Stimulated activated CD8-positive, alpha-beta memory T cell treated with anti-CD3 and anti-CD28 coated beads, Interleukin-4, amount 100 ng/mL, for 4 hours (primary cell): ENCODE measurements at places on chromosomes 2 and 18.

GRCh38 chr2:26016012-26016705, 17.7 kb upstream of the RAB10 start:
- no peak for DNase-seq

- DNase-seq, result no peak
Measured at GRCh38 chr2:53275743-53276142, 491.9 kb upstream of the CHAC2 start.

DNA sequence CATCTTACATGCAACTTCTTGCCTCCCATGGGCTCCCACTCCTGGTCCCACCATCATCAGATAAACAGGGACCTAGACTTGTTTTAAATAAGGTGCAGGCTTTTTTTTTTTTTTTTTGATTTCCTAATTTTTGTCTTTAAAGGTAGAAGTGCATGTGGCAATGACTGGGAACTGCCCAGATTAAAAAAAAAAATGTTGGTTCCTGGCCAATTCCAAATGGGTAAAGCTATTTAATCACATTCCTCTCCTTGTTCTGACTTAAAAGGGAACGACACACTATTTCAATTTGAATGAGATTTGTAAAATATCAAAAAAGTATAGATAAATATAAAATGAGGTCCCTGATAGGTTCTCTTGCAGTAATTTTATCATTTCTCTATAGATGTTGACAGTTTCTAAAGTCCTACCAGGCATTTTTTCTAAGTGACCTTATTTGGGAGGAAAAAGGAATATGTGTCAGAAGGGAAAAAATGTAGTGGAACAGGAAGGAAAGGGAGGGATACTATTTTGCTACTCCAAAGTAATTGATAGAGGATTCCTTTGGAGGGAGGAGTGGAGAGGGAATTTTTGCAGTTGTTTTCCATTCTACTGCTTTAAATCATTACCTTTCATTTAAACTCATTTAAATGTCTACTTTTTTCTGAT, 43.3 kb downstream of the DDX1 start:
- no peak for DNase-seq

DNA sequence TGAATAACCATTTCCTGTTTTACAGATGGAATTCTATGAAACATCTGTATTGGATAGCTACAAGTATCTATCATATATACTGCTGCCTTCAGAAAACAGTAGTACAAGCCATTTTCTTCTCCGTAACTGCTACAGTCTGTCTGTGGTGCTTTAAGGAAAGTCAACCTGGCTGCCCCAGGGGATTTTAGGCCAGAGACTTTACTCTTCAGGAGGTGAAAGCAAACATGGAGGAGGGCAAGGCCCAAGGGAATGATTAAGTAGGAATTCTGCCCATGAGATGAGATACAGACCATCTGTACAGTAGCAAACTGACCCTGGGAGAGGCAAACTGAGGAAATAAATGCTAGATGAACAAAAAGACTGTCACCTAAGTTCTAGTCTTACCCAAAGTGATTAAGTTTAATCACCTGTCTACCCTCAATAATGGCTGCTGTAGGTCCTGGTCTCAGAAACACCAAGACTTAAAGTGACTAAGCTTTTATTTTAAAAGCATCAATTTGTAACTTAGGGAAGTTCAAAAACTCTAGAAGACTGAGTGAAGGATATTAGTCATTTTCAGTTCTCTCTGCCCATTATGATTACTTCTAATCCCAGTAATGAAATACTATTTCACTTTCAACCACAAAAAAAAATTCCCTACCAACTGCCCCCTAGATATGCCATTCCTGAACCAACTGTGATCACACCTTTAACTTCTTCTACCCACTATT, 14.8 kb downstream of the MBD2 start:
- DNase-seq, result no peak

GRCh38 chr2:218991674-218992168, 1.5 kb downstream of the CRYBA2 start:
- no peak for DNase-seq

DNA sequence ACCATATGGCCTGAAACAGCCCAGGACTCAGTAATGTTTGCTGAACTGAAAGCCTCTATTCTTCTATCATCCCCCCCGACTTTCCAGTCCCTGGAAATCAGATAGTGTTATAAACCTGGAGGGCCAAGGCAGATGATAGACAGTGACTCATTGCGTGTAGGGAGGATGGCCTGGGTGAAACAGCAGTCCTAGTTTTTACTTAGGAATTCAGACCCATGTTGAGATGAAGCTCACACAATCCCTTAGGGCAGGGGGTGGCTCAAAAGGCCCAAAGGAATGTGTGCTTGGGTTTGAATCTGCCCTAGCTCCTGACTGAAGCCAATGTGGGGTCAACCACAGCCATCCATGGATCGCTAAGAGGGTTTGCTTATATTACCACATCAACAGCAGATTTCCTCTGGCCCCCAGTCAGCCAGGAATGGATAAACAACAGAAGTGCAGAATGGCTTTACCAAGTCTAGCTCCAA, 43.9 kb upstream of the STPG4 start:
- no peak for DNase-seq

DNA sequence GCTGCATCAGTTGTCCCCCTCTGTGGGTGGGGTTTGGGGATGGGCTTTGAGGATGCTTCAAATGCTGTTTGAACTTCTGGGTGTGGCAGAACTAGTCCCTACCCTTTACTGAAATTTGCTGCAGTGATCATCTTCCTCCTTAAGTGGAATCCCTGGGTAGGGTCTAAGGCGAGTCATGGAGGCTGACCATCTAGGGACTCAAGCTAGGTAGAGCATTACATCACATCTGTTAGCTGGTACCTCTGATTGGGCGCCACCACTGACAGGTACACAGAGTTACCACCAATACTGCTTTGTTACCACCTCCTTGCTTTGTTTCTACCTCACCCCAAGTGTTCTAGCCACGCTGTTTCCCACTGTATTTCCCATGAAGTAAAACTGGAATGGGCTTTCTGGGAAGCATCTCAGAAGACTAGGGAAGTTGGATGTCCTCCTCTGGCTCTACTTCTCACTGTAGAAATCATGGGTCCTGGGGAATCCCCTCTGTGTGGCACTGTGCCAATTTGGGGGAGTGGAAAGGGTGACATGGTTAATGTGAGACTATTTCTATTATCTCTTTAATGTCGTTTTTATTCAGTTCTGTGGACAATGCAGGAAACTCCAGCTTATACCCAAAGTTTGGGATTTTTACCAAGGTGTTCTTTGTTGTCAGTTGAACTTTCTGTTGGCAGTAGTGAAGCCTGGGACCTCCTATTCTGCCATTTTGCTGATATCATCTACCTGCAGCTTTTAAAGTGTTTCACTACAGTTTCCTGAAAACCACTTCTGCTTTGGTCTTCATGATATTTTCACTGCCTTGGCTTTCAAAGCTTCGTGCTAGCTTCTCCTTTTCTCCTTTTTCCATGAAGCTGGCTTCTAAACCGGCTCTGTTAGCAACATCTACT, 14.5 kb upstream of the SULT1C4 start:
- no peak for DNase-seq

GRCh38 chr2:186532891-186533290, 46.8 kb downstream of the ZC3H15 start:
- no peak for DNase-seq

GRCh38 chr2:18546567-18546966, 13.9 kb downstream of the RDH14 start:
- no peak for DNase-seq

DNA sequence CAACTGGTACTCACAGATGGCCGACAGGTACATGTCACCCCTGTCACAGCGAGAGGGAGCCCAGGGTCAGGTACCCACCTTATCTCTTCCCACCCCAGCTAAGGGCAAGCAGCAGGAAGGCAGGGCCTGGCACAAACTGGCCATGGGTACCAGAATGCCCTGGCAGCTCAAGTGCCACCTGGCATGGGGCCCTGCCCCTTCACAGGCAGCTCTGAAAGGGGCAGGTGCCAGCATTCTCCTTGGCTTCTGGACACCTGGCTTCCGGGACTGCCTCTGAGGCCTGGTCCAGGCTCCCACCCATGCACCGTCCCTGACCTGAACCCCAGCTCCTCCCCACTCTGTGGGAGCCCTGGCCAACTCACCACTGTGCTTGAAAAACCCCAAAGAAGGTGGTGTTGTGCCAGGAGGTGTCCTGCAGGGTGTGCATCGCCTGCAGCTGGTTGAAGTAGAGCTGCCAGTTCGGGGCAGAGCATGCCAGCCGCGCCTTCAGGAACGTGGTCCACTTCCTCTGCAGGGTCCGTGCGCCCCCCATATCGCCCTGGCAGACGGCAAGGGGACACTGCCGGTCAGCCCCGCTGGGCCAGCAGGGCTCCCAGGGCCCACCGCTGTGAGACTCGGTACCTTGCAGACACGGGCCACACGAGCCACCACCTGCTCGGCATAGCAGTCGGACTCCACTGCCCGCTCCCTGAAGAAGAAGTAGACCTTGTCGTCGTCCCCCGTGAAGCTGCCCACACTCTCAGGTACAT, 5.4 kb downstream of the SEMA4C start:
- no peak for DNase-seq

- no peak for DNase-seq
Measured at GRCh38 chr2:158953926-158954763, 14.3 kb upstream of the TANC1 start.

GRCh38 chr18:77115192-77115953, 17.2 kb downstream of the MBP start:
- no peak for DNase-seq

- DNase-seq, result no peak
Measured at GRCh38 chr18:55642191-55642590, 54.2 kb upstream of the TCF4 start.

DNA sequence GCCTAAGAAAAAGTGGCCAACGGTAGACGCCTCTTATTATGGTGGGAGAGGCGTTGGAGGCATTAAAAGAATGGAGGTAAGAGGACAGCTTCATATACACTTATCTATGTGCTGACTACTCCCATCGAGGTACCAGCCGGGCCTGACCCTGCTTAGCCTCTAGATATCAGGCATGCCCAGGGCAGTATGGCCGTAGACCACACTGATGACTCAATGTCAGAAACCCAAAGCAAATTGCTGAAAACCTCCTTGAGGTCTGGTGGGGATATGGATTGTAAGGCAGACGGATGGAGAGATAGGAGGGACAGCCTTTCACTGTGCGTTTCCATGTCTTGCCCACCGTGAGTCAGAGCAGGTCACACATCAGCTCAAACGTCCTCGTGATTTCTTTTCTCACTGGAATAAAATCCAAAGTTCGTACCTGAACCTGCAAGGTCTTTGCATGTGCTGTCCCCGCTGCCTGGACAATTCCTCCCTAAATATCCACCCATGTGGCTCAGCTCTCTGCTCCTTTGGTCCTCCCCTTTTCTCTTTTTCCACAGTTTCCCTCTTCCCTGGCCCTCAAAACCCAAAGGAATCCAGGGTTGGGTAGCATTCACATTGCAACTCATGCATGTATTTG, 168.9 kb downstream of the ANTXR1 start:
- DNase-seq, result no peak

DNA sequence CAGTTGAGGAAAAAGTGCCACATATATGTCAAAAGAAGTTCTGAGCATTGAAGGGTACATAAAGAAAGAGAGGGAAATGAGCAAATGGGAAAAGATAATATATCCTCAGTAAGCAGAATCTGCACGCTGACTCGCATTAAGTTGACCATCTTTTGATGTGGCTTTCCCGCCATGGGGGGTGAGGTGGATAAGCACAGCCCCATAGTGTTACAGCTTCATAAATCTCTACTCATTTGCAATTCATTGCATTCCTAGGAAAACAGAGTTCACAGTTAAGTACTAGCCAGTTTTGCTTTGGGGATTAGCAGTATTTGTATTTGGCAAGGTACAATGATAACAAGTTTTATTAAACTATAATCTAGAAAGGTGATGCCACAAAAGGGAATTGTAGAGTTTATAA, 814.2 kb downstream of the LRP1B start:
- DNase-seq, result no peak

GRCh38 chr2:159137511-159138241, 148.8 kb downstream of the WDSUB1 start:
- DNase-seq, result no peak

DNA sequence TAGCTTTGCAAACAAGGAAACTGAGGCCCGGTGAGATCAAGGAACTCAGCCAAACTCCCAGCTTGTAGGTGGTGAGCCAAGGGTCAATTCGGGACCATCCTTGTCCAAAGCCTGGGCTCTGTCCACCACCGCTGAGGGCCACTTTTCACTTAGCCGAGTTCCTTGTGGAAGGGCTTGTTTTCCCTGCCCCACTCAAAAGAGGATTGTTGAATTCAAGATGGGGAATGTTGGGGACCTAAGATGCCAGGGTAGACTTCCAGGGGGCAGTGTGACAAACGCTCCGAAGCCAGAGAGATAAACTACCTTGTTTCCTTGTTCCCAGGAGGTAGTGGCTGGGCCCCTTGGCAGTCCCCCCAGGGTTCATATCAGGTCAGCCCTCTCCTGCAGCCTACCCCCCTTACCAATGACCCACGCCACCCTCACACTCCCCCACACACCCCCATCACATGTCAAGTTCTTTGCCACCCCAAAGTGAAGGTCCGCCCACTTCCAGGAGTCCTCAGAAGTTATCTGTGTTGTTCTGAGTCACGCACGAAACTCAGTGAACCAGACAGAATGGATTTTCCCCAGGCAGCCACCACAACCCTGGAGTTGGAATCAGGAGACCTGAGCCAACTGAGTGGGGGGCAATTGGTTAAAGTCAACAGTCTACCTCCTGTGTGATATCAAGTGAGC, 10.3 kb upstream of the ATOH8 start:
- no peak for DNase-seq

GRCh38 chr2:236861944-236862343, 223.7 kb upstream of the COPS8 start:
- no peak for DNase-seq

- no peak for DNase-seq
Measured at GRCh38 chr2:7077660-7078267, 160.6 kb downstream of the RNF144A start.

DNA sequence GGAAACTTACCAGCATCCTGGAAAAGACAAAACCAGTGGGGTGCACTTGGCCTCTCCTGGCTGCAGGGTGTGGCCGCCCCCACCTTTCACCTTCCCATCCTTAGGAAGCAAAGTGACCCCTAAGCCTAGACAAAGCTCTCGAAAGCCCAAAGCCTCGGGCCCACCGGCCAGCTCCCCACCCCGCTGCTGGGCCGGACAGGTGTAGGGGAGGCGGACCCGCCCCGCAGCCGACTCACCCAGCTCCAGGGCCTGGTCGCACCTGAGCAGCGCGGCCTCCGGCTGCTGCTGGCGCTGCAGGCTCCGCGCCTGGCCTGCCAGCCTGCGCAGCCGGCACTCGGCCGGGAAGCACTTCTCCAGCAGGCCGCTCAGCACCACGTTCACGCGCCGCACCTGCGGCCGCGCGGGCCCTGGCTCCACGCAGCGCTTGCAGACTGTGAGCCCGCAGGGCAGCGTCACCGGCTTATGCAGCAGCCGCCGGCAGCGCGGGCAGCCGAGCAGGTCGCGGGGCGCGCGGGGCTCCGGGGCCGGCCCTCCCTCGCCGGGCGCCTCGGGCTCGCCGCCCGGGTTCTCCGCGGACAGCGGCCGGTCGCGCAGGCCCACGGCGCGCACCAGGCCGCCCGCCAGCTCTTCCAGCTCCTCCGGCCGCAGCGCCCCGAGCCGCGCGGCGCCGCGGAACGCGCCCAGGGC, 979 bp downstream of the LONRF2 start:
- no peak for DNase-seq

- no peak for DNase-seq
Measured at GRCh38 chr2:46091961-46092667, 205.1 kb upstream of the EPAS1 start.
